Esophagus mucosa (tissue), 1 donor: ENCODE measurements at places on chromosomes 12 and 14.
A peak's percentile ranks its signal among the peaks of the same experiment; 100 is the strongest.

- ATAC-seq = peak; percentile 55
These were observed 96.3 kb upstream of the BBS10 start for GRCh38 chr12:76444408-76444984.

DNA sequence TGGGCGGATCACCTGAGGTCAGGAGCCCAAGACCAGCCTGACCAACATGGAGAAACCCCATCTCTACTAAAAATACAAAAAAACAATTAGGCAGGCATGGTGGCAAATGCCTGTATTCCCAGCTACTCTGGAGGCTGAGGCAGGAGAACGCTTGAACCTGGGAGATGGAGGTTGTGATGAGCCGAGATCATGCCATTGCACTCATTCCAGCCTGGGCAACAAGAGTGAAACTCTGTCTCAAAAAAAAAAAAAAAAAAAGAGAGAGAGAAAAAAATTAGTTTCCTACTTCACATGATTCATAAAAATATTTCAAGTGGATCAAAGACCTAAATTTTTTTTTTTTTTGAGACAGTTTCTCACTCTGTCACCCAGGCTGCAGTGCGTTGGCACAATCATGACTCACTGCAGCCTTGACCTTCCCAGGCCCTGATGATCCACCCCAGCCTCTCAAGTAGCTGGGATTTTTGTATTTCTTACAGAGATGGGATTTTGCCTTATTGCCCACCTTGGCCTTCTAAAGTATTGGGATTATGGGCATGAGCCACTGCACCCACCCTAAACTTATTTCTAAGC, 24.9 kb downstream of the FCF1 start:
- no peak for ATAC-seq

GRCh38 chr14:49972823-49973222, 79.9 kb downstream of the ARF6 start:
- ATAC-seq = peak; percentile 75

- ATAC-seq = no peak
These were observed 10.1 kb upstream of the RPL10L start for GRCh38 chr14:46661728-46662127.

GRCh38 chr12:82754856-82755255, 68.2 kb downstream of the TMTC2 start:
- no peak for ATAC-seq

GRCh38 chr12:108884116-108885012, 4.5 kb downstream of the DAO start:
- ATAC-seq = peak; percentile 66

- ATAC-seq = no peak
These were observed 120.5 kb downstream of the TMX1 start for GRCh38 chr14:51360592-51360991.

- ATAC-seq = no peak
These were observed 225.6 kb upstream of the ARID2 start for GRCh38 chr12:45503899-45504298.

GRCh38 chr12:46413368-46413767, 40.8 kb upstream of the SLC38A2 start:
- ATAC-seq = no peak

- ATAC-seq = no peak
These were observed 180.6 kb downstream of the LRRK2 start for GRCh38 chr12:40405419-40405818.

DNA sequence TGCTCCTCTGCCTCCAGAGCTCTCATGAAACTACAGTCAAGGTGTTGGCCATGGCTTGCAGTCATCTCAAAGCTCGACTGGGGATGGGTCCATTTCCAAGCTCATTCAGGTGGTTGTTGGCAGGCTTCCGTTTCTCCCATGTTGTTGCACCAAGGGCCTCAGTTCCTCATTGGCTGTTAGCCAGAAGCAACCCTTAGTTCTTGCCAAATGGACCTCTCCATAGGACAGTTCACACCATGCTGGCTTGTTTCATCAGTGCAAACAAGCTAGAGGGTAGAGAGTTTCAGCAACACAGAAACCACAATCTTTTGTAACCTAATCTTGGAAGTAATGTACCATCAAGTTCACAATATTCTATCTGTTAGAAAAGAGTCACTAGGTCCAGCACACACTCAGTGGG, 22.7 kb upstream of the PPM1A start:
- no peak for ATAC-seq

- no peak for ATAC-seq
These were observed 19.2 kb downstream of the VPS37B start for GRCh38 chr12:122876731-122877130.
